ENCODE measurements at places on chromosomes 1 and 21.

GRCh38 chr1:196405839-196406238 lies 202.4 kb downstream of the KCNT2 start:
- no peak for DNase-seq

GRCh38 chr1:202275061-202275770 lies 66.5 kb downstream of the UBE2T start:
- no peak for DNase-seq

GRCh38 chr1:5509664-5510452 lies 482.4 kb downstream of the NPHP4 start:
- DNase-seq, result no peak

DNA sequence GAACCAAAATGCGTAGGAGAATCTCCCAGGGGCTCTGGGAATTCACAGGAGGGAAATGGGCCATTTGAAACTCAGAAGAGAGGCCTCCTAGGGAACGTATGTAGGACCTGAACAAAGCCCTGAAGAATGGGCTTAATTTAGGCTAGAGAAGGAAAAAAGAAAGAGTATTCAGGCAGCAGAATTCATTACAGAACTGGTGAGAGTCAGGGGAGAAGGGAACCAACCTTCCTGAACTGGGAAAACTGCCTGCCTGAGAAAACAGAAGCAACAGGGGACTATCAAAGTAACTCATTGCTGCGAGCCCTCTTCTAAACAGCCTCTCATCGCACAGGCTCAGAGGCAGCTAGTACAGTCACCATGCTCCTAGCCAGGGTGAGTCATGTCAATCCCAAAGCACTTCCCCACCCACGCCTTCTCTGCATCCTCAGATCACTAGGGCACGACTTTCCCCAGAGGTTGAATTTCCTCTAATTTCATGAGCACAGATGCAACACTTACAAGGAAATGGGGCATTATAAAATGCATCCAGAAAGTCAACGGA lies 98.1 kb downstream of the ADSS2 start:
- DNase-seq, result peak; percentile 79

DNA sequence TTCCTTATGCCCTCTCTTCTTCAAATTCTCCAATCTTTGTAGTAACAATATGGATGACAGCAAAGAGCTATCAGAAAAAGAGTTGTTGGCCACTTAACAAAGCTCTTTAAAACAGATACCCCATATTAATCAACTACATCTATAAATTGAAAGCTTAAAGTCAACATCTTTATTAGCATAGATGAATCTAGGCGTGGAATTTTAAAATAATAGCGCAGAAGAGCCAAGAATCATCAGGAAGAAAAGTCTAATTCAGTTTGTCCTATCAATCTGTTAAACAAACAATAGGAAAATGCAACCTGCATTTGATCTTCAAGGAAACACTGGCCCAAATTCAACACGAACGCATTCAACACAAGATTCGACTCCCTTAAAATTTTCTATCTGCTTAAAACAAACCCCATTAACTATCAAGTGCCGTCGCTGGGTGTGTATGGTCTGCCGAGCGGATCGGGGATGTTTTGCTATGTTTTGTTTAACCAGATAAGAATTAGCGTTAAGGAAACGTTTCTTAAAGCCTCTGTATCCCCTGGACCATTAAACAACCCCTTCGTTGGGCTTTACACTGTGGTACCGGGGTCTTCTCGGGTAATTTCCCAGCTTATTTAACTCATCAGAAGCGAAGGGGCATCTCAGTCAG lies 1.0 kb downstream of the LYST start:
- DNase-seq, result no peak

DNA sequence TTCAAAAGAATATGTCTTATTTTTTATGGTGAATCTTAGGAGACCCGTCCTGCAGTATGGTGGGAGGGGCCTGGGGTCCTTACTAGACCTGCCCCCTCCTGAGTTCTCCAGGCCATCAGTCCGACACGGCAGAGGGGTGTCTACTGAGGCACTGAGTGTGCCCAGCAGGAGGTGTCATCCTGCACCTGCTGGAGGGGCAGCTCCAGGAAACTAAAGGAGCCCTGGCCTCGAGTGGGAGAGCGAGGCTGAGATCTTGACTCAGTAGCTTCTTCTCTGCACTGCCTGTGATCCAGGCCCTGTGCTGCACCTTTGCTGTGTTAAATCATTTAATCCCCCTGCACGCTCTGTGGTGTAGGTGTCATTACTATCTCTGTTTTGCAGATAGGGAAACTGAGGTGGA lies 587.7 kb downstream of the PTPRU start:
- DNase-seq, result no peak

GRCh38 chr1:111538343-111539025 lies 35.1 kb upstream of the ADORA3 start:
- no peak for DNase-seq

DNA sequence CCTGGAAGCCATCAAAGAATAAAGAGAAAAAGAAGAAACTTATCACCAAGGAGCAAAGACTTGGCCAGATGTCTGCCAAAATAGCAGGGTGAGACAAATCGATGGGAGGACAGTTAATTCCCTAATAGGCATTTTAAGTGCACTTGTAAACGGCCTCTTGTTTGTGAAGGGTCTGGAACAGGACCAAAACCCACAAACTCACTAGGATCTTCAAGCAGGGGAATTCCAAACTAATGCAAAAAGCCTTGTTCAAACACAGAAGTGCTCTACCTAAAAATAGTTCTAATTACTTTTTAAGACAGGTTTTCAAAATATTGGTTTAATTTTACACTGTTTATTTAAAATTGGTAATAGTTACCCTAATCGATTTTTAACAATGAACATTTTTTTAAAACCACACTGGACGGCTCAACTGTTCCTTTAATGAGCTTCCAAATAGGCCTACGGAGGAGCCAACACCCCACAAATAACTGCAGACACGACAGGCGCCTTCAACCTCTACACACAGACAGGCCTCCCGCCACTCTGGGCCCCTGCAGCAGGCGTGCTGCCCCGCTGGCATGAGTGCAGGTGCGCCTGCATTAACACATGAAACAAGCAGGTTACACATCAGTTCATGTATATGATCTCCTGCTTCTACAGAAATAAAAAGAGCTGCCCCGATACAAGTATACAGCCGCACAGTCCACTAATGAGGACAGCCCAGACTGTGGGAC lies 15.8 kb downstream of the UBE2G2 start:
- DNase-seq, result no peak

GRCh38 chr1:204461331-204462228 lies 33.0 kb downstream of the PIK3C2B start:
- no peak for DNase-seq
